ENCODE measurements at places on chromosomes 3 and 15.

GRCh38 chr15:33729653-33730052 is 238.6 kb upstream of the CHRM5 start:
- DNase-seq: no peak

DNA sequence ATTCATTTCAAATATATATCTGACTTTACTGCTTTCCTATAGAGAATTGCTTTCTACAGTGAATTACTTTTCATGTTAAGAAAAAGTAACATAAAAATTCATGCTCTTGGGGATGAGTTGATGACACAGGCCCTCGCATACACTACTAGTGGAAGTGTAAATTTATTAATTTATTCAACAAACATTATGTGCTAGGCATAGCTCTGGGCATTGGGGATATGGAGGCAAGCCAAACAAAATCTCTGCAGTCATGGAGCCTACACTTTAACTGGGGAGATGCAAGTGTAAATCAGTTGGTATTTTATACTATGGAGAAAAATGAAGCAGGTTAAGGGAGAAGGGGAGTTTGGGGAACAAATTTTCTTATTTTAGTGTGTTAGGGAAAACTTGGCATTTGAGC is 340.7 kb downstream of the RAP2B start:
- DNase-seq: no peak

DNA sequence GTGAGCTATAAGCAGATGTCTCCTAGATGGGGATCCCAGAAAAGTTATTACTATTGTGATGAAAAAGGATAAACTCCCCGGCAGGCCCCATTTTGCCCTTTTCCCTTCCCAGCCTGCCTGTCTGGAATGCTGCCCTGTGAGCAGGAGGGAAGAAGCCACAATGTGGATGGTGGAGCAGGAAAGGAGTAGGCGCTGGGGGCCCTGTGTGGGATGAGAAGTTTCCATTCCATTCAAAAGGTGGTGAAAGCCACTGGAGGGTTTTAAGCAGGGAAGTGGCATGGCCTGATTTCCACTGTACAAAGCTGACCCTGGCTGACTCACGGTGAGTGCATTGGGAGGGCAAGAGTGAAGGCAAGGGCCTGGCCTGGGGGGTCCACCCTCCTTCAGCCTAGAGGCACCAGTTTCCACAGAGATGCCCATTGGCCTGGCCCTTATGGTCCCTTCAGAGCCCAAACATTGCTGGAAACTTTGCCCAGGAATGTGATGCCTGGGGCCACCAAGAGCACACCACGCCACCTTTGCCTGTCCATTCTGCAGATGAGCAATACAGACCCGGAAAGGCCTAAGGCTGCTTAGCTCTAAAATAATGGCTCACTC is 206.9 kb downstream of the RPLP1 start:
- DNase-seq: no peak

DNA sequence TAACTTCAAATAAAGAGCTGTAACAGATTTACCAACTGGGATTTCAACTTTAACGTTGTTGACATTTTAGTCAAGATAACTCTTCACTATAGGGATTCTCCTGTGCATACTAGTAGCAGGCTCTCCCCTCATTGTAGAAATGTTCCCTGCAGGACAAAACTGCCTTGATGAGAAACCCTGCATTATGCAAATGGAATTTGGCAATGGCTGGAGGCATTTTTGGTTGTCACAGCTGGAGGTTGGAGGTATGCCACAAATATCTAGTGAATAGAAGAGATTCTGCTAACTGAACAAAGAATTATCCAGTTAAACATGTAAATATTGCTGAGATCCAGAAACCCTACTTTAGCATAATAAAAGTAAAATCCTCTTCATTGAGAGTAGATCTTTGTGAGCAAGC is 928.8 kb upstream of the ALCAM start:
- DNase-seq: no peak

DNA sequence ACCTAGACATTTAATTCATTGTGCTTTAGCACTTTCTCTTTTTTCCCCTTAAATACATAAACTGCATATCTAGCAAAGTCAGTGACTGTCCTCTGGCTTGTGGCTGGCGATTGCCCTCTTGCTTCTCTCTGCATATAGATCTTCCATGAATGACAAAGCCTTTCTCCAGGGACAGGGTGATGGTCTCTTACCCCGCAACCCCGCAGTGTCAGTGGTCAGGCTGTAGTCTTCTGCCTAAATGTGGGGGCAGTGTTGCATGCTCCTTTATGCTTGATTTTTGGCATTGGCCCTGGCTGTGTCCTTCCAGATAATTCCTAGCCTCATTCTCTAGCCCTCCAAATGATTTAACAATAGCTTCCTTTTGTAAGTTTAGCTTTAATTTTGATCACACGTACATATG is 407.8 kb downstream of the GABRB3 start:
- no peak for DNase-seq

Data from naive thymus-derived CD4-positive, alpha-beta T cell (primary cell).